Activated T-cell treated with anti-CD3 and anti-CD28 coated beads, Interleukin-2, amount 50 U/mL, for 1 hour (primary cell): ENCODE measurements at places on chromosomes 16 and 17.

- DNase-seq = no peak
Observed at GRCh38 chr17:6843241-6843880, 11.8 kb upstream of the TEKT1 start.

- no peak for DNase-seq
Observed at GRCh38 chr16:13421726-13422125, 498.2 kb upstream of the ERCC4 start.

GRCh38 chr16:57720142-57720575 lies 15.4 kb upstream of the KATNB1 start:
- DNase-seq = peak; percentile 41

DNA sequence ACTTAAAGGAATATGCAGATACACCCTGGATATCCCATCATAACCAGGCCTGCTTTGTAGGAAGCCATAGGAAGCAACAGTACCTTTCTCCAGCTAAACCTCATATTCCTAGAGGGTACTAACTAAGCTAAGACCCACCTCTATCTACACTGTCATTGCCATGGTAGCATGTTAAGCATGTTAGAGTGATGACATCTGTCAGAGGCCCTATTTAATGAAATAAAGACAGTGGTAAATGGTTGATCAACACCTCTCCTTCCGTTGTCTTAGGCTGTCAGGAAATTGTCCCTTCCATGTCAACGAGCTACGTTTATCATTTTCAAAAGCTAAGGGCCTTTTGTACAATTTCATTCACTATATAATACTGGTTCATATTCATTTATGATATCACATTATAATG lies 251.1 kb upstream of the PSMD7 start:
- DNase-seq = no peak

DNA sequence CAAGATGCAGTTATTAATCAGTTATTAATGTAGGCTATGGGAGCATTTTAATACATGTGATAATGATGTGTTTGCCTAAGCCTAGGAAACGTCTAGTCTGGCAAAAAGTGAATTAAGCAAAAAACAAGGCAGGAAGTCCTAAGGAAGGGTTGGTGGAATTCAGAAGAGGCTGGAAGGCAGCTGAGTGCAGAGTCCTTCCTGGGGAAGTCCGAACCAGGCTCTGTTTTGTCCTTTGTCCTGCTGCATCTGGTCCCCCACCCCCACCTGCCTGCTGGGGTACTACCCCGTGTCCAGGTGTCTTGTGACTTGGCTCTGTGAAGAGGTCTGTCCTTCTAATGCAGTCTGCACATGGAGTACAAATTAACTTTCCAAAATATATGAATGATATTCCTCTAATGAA lies 1.5 kb upstream of the MYH10 start:
- no peak for DNase-seq

DNA sequence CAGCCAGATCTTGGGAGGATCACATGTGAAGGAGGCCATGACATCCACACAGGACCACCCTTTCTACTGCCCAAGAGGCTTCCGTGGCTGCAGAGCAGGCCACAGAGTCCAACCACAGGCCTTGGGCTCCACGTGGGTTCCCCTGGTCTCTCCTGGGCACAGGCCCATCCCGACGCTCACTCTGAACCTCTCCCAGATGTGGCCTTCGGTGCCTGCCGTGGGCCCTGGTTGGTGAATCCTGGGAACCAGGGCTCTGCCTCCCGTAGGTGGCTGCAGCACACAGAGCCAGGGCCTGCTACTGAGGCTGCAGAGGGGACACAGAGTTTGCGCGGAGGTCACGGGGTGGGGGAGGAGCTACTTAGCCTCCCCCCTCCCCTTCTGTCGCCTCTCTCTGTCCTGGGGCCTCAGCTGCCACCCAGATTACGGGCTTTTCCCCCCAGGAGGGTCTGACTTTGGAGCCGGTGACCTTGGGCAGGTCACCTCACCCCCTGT lies 55.3 kb downstream of the ZFPM1 start:
- DNase-seq = no peak
